ENCODE measurements at places on chromosomes 6 and 20.
A peak's percentile ranks its signal among the peaks of the same experiment; 100 is the strongest.

- DNase-seq, result peak; percentile 13
Measured at GRCh38 chr6:119077643-119078375, 655 bp downstream of the FAM184A start.

- DNase-seq, result no peak
Measured at GRCh38 chr20:13487202-13487601, 151.5 kb downstream of the TASP1 start.

DNA sequence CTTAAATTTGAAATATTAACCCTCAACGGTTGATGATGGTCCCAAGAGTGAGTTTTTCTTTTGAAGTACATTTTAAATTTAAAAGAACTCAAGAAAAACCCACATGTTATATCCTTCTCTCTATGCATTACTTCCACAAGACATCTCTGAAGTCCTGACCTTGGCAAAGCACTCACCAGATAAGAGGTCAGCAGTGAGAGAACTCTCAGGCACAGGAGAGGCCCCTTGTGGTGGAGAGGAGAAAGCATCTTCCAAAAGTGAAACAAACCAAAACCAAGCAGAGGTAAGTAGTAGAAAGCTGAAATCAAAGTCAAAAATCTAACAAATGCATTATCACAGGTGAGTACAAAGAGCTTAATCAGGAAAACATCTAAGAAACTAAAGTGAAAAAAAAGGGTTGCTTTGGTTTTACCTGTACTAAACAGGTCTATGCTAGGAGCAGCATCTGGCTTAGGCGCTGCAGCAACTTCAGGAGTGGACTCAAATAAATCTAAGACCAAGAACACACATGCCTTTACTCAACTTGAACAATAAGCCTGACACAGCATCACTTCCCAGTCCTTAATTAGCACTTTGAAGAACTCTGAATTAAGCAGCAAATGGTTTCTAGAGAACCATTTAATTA lies 80.5 kb downstream of the PRSS35 start:
- no peak for DNase-seq

GRCh38 chr6:93676581-93676980 lies 257.2 kb upstream of the EPHA7 start:
- DNase-seq, result no peak

DNA sequence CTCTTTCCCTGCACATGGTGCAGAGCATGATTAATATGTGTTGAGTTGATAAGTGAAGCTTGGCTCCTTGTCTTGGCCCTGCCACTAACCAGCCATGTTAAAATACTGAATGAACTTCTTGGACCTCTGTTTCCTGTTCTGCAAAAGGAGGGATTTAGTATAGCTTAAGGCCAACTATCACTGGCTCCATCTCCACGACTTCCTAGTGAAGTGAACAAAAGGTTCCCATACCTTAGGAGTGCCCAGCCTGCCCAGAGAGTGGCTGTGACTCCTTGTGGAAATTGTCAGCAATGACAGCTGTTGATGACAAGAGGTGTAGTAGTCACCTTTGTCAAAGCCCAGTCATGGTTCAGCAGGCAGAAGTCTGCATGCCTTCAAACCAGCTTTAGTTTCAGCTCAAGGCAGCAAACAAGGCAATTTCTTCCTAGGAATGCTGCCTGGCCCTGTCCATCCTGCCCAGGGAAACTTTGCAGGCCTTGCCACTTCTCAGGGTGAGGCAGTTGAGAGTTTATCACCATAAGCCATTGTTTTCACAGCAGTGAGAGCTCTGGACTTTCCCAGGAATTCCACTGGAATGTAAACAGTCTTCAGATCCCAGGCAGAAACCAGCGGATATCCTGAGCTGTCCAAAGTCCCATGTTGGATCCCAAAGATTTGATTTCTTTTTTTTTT lies 169.7 kb upstream of the TNFAIP3 start:
- no peak for DNase-seq

GRCh38 chr6:118309337-118310093 lies 238.6 kb upstream of the PLN start:
- DNase-seq, result no peak

All from stimulated activated CD8-positive, alpha-beta memory T cell treated with anti-CD3 and anti-CD28 coated beads, Interleukin-7, amount 100 ng/mL, for 1 hour (primary cell).